ENCODE measurements at places on chromosomes 1 and 21. TPM values are rescaled to one million over a fixed set of nuclear protein-coding genes. Genes with fewer than 3 reads are reported as not detected.

The SYPL2 gene
- 0.37 TPM for total RNA-seq

The GABRD gene
- not detected for total RNA-seq

The CAPN8 gene
- not detected for total RNA-seq

The OR2AK2 gene
- not detected for total RNA-seq
